ENCODE measurements at places on chromosomes 1 and 21.

DNA sequence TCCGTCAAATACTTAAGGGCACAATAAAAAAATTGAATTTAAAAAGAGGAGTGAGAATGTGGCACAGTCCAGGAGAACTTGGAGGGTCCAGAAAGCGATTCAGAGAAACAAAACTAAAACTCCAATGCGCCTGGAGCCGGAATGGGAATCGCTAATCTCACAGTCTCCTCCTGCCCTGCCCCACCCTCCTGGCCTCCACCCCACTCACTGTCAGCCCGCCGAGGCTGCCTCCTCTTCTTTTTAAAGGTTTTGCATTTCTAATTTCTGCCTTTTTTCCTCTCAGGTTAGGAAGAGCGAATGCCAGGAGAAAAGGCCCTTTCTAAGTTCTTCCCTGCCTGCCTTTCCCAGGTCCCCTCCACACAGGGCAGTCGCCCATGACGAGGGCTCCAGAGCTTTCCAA lies 135.3 kb downstream of the ZBTB18 start:
- no peak for DNase-seq

DNA sequence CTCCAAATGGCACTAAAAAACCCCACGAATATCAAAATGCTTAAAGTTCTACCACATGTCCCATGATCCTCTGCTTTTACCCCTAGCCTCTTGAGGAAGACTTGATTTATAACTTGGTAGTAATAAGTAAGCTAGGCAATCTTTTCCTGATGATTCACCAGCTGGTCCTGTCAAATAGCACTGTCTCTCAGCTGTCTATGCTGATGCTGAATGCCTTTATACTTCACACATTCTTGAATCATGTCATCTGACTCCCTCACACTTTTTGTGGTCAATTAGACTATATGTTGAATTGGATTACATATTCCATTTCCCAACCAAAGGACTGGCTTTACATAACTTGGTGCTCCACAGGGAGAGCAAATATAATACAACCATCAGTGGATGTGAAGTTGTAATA lies 16.6 kb downstream of the C21orf91 start:
- DNase-seq, result no peak

DNA sequence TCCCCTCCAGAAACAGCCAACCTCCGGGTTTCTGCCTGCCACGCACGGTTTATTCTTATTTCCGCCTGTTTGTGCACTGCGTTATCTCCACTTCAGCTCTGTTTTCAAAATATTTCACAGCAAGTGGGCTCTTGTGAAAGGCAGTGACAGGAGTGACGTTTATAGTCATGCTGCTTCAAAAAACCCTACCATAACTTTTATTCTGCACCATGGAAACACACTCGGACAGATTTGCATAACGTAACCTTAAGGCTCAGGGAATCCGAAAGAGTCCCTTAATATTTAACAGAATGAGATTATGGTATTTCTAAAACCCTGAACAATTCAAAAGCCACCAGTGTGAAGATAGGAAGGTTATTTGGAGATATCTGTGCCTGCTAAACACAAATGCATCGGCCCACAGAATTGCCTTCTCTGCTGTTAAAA lies 782 bp upstream of the SDE2 start:
- DNase-seq, result no peak

DNA sequence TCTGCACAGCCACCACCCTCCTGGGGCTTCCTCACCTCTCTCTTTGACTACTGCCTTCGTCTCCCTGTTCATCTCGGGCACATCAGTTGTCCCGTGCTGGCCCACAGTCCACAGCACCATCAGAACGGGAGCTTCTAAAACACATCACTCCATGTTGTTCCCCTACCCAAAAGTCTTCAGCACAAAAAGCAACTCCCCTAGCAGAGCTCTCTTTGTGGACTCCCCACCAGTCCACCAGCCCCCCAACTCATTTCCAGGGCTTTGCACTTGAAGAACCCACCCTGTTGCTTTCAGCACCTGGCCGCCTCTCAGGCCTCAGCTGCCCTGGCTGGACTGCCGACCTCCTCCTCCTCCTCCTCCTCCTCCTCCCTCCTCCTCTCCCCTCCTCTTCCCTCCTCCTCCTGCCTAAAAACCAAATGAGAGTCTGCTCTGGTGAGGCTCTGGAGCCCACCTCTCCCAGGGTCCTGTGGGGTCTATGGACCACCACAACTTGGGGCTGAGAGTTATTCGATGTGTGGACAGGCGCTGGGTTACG lies 251.2 kb upstream of the VAMP3 start:
- DNase-seq, result no peak

- no peak for DNase-seq
Measured at GRCh38 chr1:194829492-194829891, 1643.1 kb upstream of the B3GALT2 start.
